Naive thymus-derived CD8-positive, alpha-beta T cell (primary cell): ENCODE measurements at places on chromosomes 6 and 20. TPM values are rescaled to one million over a fixed set of nuclear protein-coding genes. Genes with fewer than 3 reads are reported as not detected.

SSTR4 gene
- total RNA-seq: not detected

- DNase-seq: no peak
Observed at GRCh38 chr20:62463651-62464424, 12.0 kb downstream of the GATA5 start.

- DNase-seq: no peak
Observed at GRCh38 chr6:74248966-74249365, 553.0 kb downstream of the CD109 start.

GRCh38 chr20:36572701-36573102, 695 bp upstream of the TGIF2 start:
- peak; percentile 71 for DNase-seq

FAM162B gene
- total RNA-seq: not detected

TCF15 gene
- total RNA-seq: not detected

DNA sequence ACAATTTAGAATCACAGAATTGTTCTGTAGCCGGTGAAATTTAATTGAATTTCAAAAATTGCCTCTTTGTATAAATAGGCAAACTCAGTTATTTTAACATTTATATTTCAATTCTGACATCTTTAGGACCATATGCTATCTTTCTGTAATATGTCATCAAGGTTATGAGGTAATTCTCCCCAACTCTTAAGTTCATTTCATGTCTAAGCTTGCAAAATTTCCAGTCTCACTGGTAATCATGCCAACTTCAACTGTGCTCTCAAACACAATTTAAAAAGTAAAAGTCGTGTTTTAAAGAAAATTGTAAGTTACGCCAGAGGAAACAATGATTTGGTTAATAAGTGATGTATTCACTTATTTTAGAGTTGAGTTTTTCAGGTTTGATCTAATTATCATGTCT, 1.4 kb downstream of the NCOA7 start:
- no peak for DNase-seq

PGC gene
- not detected for total RNA-seq

- DNase-seq: no peak
Observed at GRCh38 chr20:39503902-39504709, 542.0 kb downstream of the DHX35 start.

PRKN gene
- 5.6 TPM for total RNA-seq

GLP1R gene
- total RNA-seq: not detected

BPIFA1 gene
- total RNA-seq: not detected
